ENCODE measurements at places on chromosomes 7 and 10.

DNA sequence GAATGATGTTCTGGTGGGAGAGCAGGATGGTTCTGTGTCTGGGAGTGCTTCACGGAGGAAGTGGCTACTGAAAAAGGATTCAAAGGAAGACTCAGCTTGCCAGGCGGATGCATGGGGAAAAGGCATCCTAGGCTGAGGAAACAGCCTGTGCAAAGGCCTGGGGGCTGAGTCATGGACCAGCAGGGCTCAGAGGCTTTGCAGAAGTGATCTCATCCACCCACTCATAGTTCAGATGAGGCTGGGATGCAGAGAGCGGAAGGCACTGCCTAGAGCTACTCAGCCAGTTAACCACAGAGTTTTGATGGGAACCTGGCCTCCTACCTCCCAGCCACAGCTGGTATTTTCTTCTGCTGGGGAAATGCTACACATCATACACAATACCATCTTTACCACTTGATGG is 15.8 kb upstream of the ADAMTS14 start:
- peak; percentile 71 for DNase-seq

DNA sequence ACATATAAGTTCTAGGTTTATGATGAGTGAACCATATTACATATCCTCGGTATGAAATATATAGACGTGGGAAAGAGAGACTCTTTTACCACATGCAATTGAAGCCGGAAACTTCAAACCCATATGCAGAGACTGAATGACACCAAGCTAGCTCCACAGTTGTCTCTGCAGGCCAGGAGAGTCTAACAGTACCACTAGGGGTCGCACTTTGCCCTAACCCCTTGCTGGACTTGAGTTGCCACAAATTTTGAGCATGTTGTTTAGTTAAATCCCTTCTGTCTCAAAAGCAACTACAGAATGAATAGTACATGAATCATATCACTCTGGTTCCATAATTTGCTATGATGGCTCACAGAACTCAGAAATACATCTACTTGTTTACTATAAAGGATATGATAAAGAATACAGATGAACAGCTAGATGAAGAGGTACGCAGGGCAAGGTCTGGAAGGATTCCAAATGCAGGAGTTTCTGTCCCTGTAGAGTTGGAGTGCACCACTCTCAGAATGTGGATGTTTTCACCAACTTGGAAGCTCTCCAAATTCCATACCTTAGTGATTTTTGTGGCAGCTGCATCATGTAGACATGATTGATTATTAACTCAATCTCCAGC is 112.4 kb upstream of the YAE1 start:
- peak; percentile 87 for DNase-seq

DNA sequence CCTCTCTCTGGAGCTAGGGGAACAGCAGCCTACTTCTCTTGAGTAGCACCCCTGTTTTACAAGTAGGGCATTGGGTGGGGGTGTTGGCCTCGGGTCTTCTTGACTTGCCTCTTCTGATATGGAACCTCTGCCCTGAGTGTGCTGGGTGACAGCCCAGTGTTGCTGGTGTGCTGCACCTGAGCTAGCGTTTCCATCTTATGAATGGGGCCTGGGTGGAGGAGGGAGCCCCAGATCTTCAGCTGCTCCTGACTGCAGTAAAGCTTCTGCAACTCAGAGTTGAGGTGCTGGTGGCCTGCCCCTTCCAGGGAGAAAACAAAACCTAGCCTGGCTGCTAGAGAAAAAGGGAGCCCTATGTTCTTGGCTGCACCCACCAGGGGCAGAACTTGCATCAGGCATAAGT is 202.5 kb upstream of the SHH start:
- DNase-seq = no peak

GRCh38 chr10:128060341-128061250 is 65.6 kb downstream of the MKI67 start:
- DNase-seq = no peak

DNA sequence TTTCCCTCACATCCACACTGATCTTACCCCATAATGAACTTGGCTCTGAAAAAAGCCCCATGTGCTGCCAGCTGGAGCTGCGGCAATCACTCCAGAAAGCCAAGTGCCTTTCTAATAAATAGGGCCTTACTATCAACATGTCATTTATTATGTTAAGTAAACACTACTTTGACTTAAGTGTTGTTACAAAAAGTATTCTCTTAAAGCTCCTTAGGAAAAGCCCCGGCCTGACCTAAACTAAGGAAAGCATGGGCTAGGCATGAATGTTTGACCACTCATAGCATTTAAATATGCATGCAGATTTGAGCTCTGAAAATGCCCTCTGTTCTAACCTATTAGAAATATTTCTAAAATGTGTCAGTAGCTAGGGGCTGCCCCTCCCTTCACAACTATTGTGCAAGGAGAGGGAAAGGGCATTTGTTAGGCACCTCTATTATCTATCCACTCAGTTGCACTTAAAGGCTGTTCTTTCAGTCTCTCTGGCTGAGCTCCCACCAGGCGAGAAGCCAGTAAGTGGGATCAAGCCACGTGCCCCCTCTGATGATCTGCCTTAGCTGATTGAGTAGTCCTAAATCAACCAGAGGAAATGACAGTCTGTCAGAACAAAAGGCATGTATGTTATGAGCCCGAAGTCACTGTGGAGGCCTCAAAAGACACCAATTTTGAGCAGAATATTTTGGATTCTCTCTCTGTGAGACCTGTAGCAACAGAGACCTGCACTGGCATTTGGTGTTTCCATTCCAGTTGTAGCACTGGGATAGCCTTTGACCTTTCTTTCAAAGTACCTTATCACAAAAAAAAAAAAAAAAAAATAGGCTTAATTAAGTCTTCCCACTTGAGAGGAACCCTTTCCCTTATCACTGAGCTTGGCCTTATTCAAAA is 77.1 kb downstream of the ITGB8 start:
- no peak for DNase-seq

DNA sequence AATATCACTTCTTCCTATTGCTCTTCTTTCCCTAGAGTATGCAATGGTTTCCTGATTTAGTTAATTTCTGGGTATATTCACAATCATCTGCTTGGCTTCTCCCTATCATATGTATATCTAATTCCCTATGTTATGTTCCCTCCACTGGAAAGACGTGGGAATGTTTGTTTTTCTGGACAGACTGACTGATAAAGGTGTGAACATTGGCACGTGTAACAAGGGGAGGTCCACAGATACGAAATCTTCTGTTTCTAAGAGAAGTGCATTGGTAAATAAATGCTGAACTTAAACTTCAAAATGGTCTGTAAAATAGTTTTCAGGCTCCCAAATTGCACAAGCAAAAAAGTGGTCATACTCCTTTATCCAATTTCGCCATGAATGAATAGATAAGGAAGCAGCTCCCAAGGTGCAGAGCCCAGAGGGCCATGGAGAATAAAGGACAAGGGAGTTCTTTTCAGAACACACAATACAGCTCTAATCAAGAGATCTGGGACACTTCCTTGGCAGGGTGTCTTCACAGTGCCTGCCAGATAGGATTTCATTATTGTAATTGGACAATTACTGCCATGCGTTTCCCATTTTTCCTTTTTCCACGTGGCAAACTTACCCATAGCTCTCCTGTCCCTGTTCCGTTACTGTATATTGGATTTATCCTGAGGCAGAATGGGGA is 141.9 kb downstream of the RNF133 start:
- DNase-seq = no peak

DNA sequence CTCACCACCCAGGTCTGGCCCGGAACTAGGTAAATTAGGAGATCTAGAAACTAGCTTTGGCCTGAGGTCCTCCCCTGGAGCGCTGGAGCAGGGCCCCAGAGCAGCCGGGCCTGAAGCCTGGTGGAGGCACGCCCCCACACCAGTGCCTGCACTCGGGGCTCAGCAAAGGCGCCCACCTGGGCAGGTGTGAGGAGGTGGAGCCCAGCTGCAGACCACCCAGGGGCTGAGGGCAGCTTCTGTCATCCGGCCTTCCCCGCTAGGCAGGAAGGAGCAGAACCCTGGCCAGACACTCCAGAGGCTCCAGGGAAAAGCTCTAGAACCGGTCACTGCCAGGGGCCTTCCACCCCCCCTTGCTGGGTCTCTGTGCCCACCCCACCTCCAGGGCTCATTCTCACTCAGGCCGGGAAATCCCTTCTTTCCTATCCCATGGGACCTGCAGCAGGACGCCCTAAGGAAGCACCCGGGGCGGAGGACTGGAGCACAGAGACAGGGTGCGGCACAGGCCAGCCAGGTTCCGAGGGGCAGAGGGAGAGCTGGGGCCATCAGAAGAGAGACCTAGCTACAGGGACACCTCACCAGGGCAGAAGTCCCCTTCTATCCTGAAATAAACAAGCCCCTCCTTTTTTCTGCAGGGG is 161.2 kb downstream of the NRF1 start:
- DNase-seq = peak; percentile 47

DNA sequence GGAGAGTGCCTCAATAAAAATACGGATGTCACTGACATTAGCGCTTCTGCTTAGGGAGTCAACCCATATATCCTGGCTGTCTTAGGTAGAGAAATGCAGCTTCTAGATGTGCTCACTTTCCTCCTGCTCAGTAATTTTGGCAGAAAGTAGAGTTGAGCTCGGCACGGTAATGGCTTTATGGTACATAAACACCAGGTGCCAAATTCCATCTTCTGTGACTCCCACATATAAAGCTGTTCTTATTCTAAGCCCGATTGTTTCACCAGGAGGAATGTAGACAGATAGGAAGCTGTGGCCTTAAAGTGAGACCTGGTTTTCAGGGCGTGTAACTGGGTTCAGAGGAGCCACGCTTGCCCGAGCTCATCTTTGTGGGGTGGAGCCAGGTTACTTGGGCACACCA is 143.7 kb downstream of the CREB5 start:
- no peak for DNase-seq

GRCh38 chr7:7489546-7489945 is 46.1 kb downstream of the COL28A1 start:
- DNase-seq = no peak

DNA sequence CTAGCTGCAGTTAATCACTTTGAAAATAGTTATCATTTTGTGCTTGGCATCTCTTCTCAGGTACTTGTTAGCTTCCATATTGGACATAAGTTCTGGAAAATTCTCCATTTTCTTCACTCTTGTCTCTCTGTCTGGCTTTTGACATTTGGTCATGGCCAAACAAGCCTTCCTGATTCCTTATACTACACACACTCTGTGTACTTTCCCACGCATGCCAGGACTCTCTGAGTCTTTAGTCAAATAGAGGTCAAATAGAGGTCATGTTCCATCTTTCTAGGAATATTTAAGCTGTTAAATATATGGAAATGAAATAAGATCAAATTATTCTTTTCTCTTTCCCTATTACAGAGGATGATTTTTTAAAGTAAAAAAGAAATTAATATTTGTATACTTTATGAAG is 235.5 kb upstream of the PLXDC2 start:
- DNase-seq = no peak

DNA sequence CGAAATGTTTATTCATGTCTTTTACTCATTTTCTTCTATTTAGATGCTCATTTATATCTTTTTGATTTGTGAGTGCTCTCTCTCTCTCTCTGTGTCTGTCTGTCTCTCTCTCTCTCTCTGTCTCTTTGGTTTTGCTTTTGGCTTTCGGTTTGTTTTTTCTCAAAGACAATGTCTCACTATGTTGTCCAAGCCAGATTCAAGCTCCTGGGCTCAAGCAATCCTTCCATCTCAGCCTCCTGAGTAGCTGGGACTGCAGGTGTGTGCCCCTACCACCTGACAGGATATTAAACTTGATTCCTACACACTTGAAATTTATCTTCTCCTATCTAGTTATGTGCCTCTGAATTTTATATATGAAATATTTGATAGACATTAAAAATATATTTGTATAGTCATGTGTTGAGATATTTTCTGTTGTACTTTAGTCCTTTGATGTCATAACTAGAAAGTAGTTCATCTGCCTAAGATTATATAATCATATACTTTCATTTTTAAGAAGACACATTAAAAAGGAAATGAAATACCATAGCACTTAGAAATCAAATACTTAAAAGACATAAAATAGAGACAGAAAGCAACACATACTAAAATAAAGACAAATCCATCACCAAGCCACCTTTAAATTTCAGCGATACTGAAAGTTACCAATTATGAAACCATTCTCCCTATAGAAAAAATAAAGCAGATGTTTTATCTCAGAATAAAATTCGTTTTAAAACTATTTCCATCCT is 68.1 kb upstream of the SFMBT2 start:
- DNase-seq = peak; percentile 69

- DNase-seq = no peak
These were observed 11.3 kb downstream of the MRPS33 start for GRCh38 chr7:141003172-141004065.

DNA sequence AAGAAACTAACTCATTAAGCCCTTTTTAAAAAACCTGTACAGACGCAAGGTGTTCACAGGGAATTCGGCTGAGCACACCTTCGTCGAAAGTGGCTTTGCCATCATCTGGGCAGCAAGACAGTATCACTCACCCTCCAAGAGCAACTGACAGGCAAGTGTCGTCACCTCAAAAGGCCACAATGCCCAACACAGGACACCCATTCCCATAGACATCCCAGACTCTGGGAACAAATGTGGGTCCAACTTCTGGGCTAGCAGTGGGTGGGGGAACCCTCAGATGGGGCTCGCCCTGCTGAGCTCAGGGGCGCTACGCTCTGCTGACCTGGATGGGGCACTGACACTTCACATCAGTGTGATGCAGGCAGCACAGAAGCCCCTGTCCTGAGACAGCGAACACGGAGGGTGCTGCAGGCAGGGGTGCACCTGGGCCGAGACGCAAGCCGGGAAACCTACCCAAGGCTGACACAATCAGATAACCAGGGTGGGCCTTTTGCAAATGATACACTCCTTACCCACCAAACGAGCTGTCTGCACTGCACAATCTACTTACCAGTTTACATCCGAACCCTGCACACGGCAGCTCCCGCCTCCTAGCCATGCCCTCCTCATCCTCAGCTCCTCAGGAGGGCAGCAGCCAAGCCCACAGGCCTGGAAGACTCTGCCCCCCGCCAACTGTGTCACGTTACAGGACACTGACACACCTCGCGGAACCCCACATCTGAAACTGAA is 1.7 kb downstream of the DIP2C start:
- no peak for DNase-seq

DNA sequence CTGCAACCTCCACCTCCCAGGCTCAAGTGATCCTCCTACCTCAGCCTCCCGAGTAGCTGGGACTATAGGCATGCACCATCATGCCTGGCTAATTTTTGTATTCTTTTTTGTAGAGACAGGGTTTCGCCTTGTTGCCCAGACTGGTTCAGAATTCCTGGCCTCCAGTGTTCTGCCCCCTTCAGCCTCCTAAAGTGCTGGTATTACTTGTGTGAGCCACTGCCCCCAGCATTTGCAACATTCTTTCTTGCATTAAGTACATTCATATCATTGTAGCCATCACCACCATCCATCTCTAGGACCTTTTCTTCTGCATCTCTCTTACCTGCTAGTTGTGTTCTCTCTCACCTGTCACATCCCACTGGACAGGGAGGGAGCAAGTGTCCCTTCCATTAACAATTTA is 35.5 kb upstream of the HYAL4 start:
- DNase-seq = no peak

DNA sequence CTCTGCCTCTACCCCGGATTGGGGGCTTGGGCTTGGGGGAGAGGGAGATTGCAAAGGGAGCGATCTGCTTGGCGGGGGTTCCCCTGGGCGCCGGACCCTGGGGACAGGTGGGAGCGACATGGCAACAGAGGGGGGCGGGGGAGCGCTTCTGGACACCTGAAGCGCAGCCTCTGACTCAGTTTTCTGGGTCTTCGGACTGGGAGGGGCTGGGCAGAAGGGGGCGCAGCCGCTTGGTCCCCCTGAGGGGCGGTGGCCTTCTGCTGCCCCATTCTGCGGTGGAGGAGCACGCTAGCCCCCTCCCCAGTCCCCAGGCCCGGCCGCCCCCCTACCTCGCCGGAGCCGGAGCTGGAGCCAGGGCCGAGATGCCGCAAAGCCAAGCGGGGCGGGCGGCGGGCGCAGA is 380 bp downstream of the NAT16 start:
- DNase-seq = no peak

- DNase-seq = no peak
These were observed 9.4 kb downstream of the MPP7 start for GRCh38 chr10:28293236-28294168.

- DNase-seq = no peak
These were observed 190.6 kb downstream of the CELF2 start for GRCh38 chr10:11208243-11208642.

All from Karpas-422 (cell line).